ENCODE measurements at places on chromosomes 13 and 19.
A peak's percentile ranks its signal among the peaks of the same experiment; 100 is the strongest.

- DNase-seq = no peak
Measured at GRCh38 chr13:113537205-113537604, 46.7 kb upstream of the DCUN1D2 start.

DNA sequence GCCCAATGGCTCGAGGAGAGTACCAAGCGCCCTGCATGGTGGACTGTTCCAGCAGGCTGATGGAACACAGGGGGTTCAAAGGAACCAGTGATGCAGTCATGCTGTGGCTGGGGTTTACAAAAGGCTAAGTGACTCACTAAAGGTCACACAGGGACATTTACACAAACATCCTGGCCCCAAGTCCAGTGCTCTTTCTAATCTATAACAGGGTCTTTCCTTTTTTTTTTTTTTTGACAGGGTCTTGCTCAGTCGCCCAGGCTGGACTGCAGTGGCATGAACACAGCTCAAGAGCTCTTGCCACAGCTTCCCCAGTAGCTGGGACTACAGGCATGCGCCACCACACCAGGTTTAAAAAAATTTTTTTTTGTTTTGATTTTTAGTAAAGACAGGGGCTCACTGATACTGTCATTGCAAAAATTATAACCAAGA lies 2.8 kb upstream of the SLC25A15 start:
- peak; percentile 56 for DNase-seq

- peak; percentile 61 for DNase-seq
Measured at GRCh38 chr13:31949486-31949885, 82.1 kb upstream of the FRY start.

- no peak for DNase-seq
Measured at GRCh38 chr19:52527956-52528351, 486 bp downstream of the ZNF808 start.

DNA sequence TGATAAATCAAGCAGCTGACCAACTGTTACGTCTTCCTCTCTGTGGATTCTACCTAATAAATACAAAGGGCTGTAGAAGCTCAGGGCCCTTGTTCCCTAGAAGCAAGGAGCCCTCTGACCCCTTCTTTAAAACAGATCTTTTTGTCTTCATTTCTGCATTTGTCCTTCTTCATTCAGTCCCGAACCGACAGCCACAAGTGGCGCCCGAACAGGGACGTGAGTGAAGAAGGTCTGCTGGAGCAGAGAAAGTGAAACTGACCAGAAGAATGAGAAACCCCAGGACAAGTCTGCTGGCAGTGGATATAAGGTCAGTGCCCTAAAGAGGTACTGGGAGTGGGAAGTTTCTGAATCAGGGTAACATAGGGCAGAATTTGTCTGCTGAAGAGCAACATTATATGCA lies 13.1 kb downstream of the ZNF773 start:
- peak; percentile 12 for DNase-seq

DNA sequence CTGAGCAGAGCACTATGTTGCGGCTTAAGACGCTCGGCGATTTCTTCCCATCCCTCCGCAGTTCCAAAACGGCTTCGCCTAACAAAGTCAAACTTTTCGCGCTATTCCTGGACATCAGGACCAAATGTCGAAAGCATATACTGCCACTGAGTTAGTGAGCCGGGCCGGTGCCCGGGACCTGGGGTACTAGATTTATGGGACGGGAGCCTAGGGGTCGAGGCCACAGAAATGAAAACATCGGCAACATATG lies 699 bp downstream of the RCBTB2 start:
- DNase-seq = no peak

- DNase-seq = no peak
Measured at GRCh38 chr13:27979765-27980279, 8.7 kb downstream of the URAD start.

GRCh38 chr13:58978331-58978730 lies 1185.4 kb downstream of the DIAPH3 start:
- DNase-seq = no peak

DNA sequence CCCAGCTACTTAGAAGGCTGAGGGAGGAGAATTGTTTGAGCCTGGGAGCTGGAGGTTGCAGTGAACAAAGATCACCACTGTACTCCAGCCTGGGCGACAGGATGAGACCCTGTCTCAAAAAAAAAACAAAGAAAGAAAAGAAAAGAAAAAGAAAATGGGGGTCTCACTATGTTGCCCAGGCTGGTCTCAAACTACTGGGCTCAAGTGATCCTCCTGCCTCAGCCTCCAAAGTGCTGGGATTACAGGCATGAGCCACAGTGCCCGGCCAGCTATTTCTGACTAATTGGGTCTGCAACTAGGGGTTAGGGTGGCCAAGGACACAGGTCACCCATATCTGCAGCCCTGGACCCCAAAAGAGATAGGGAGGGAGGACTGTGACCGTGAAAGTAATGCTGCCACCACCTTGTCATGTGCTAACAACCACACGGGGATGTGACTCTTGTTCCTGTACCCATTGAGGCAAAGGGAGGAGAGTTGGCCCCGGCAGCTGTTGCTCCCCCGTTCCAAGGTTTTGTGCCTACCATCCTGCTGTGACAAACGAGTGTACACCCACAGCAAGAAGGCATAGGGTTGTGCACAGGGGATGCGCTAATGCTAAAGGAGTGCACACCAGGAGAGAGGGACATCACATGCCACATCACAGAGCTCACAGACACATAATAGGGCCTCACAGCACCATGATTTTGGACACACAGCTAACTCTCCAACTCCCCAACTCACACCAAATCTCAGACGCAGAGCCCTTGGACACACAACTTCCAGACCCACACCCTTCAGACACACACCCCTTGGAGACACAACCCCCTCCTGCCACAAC lies 619 bp downstream of the MEF2B start:
- DNase-seq = no peak

- peak; percentile 19 for DNase-seq
Measured at GRCh38 chr13:49450105-49450819, 6.2 kb downstream of the SETDB2 start.

GRCh38 chr19:17831419-17831888 lies 10.1 kb upstream of the INSL3 start:
- no peak for DNase-seq

DNA sequence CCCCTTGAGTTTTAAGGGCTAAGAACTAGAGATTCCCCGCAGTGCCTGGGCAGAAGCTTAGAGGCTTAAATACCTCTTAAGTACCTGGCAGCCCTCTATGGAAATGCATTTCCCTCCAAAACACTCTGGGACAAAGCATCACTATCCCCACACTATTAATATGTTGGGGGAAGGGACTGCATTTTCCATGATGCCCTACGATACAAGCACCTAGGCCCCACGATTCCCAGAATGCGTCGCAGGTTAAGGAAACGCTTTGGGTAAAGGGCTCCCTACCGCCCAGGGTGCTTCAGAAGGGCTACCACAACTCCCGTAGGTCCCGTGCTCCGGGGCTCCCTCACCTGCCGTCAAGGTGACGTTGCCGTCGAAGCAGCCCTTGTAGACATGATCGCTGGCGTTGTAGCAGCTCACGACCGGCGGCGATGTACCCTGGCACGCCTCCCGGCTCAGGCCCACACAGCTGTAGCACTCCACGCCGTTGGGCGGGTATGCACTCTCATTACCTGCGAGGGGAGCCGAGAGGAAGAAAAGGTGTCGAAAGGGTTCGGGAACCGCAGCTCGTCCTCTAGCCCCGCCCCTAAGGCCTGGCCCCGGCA lies 2.5 kb downstream of the LYPD3 start:
- no peak for DNase-seq

GRCh38 chr19:21101521-21102242 lies 19.7 kb downstream of the ZNF714 start:
- no peak for DNase-seq

GRCh38 chr13:111315347-111315995 lies 5.0 kb upstream of the TEX29 start:
- no peak for DNase-seq

GRCh38 chr13:114341003-114341777 lies 26.9 kb downstream of the CHAMP1 start:
- no peak for DNase-seq

DNA sequence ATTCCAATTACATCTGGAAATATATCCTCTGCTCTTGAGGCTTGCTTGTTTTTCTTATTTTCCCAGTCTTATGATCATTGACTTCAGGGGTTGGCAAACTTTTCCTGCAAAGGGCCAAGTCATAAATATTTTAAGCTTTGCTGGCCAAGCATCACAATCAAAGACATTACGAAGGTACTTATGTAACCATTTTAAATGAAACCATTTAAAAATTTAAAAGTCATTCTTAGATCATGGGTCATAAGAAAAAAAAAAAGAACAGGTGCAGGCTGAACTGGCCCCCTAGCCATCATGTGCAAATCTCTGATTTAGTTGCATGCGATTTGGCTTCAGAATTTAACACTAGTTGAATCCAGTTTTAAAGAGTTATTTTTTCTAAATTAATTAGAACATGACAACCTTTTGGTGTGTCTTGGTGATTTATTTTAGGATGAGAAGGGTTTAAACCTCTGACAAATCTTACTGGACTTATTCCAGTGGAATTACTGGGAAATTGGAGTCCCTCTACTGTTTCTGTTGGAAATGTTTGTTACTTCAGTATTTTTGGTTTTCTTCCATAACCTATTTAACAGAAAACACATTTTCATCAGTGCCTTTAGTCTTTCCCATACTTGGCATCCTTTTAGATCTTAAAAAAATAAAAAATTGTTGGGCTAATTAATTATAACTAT lies 148.1 kb downstream of the NHLRC3 start:
- DNase-seq = no peak

Data from NB4 (cell line).